Activated B cell treated with CpG ODN at 0.5 μM for 24 hours (primary cell): ENCODE measurements at places on chromosomes 4 and X. TPM values are rescaled to one million over a fixed set of nuclear protein-coding genes. Genes with fewer than 3 reads are reported as not detected.
A peak's percentile ranks its signal among the peaks of the same experiment; 100 is the strongest.

Gene NUDT10
- total RNA-seq: 0.27 and 0.31 TPM in 2 replicates

Gene SRPK3
- not detected in 2 replicates for total RNA-seq

Gene CFAP99
- total RNA-seq: not detected in 2 replicates

Gene DGKK
- not detected in 2 replicates for total RNA-seq

Gene CPE
- not detected in 2 replicates for total RNA-seq

Gene LPAR4
- total RNA-seq: 0.11 TPM in 1 of 2 replicates, not detected in the other

Gene SMARCA5
- 47.3 and 49.8 TPM in 2 replicates for total RNA-seq

Gene AVPR2
- not detected in 2 replicates for total RNA-seq

Gene NCAPG
- 1.1 and 1.5 TPM in 2 replicates for total RNA-seq

- DNase-seq: no peak
- H3K27me3 ChIP-seq: no peaks in the 10 kb centered on the region
- no peaks in the 10 kb centered on the region for H3K36me3 ChIP-seq
- peaks cover 8% of the 10 kb centered on the region for H3K4me1 ChIP-seq
- H3K27ac ChIP-seq: no peak overlapping the region
Observed at GRCh38 chr4:85861064-85861765, 386.3 kb downstream of the ARHGAP24 start.

- DNase-seq: no peak
- no peaks in the 10 kb centered on the region for H3K36me3 ChIP-seq
Observed at GRCh38 chrX:17520016-17520615, 145.1 kb downstream of the NHS start.

DNA sequence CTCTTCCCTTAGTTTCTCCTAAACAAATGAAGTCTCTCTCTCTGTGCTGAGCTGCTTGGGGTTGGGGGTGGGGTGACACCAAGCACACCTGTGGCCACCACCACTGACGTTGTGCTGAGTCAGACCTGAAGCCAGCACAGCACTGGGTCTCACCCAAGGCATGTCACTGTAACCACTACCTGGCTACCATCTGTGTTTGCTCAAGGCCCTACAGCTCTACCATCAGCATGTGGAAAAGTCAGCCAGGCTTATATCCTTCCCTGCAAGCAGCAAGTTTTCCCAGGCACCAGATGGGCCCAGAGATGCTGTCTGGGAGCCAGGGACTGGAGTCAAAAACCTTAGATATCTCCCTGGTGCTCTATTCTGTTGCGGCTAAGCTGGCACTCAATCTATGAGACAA lies 6.9 kb downstream of the CXCL10 start:
- no peaks in the 10 kb centered on the region for H3K27me3 ChIP-seq
- DNase-seq: no peak
- no peak overlapping the region for H3K27ac ChIP-seq

DNA sequence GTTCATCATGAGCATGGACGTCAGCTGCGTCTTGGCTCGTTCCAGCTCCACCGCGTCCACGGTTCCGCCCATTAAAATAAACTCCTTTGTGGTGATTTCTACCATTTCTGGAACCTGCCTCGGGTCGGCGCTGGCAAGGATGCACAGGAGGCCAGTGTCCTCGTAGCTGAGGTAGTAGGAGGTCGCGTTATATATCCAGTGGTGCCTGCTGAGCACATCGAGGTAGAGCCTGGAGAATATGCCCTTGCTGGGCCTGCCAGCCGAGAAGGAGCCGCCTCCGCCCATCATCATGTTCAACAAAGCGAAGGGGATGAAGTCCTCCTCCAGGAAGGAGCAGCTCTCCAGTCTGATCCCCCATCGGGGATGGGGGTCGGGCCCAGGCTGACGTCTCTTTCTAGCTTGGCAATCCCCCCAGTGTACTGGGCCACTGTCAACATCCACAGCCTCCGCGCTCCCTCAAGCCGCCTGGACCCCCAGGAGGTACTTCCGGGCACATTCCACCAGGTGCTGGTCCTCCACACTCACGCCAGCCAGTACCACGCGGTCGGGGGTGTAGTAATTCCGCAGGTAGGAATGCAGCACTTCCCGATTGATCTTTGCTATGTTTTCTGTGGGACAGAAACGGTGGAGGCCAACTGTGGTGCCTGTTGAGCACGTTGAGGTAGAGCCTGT lies 120.9 kb upstream of the GRID2 start:
- no peaks in the 10 kb centered on the region for H3K36me3 ChIP-seq
- H3K27ac ChIP-seq: no peak overlapping the region
- no peaks in the 10 kb centered on the region for H3K27me3 ChIP-seq

DNA sequence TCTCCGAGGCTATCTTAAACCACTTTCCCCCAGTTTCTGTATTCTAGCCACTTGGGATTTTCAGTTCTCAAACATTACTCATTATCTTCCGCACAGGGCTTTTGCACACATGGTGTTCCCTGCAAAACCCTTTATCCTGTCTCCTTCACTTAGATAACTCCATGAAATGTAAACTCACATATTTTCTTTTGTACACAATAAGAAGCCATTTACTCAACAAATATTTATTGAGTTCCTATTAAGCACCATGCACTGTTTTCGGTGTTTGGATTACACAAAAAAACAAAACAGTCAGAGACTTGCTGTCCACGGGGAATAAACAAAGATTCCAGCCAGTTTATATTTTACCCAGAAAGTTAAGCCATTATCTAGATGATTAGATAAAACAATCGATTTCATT lies 42.5 kb upstream of the UNC5C start:
- no peak overlapping the region for H3K27ac ChIP-seq
- no peaks in the 10 kb centered on the region for H3K36me3 ChIP-seq
- no peaks in the 10 kb centered on the region for H3K4me1 ChIP-seq
- no peak overlapping the region for H3K4me3 ChIP-seq

DNA sequence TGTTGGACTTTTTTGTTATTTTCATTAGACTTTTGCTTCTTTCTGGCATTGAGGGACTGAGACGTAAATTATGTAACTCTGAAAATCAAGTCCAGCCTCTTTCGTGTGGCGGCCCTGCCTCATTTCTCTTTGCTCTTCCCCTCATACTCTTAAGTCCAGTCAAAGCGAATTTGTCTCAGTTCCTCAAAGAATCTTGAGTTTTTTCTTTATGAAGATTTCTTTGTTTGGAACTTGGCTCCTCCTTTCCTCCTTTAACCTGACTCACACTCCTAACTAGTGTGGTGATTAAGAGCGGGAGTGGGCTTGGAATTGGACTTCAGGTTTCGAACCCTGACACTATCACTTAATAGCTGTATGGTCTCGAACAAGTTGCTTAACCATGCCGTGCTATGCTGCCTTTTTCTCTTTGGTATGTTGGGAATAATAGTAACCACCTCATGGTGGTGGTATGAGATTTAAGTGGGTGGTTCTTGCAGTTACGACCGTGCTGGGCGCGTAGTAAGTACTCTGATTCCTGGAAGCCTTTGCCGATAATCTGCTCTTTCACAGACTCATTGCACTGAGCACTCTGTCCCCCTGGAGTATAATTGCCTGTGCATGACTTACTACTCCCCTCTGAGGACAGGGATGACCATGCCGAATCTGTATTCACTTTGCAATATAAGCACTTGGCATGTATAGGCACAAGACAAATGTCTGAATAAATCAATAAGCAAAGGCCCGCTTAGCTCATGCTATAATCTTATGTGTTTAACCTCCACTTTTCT lies 19.1 kb downstream of the FNIP2 start:
- no peak for DNase-seq
- H3K27ac ChIP-seq: no peak overlapping the region
- H3K4me1 ChIP-seq: no peaks in the 10 kb centered on the region
- peaks cover 74% of the 10 kb centered on the region for H3K27me3 ChIP-seq
- H3K36me3 ChIP-seq: no peaks in the 10 kb centered on the region

DNA sequence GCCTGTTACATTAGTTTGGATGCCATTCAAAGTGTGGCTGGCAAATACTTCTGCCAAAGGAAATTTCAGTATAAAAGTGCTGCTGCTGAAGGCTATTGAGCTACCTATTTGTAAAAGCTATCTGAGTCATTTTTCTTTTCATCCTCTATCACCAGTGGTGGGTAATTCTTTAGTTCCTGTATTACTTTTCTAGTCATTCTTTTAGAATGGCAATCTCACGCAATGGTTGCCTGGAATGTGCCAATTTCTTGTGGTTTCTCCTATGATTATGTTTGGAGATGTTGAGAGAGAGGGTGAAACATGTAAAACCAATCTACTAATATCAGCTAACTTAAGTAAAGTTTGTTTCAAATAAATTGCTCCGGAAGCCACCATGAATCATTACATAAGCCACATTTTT lies 685.0 kb downstream of the RAPGEF2 start:
- no peak for DNase-seq
- H3K4me3 ChIP-seq: no peak overlapping the region
- no peak overlapping the region for H3K27ac ChIP-seq
- no peaks in the 10 kb centered on the region for H3K27me3 ChIP-seq
- no peaks in the 10 kb centered on the region for H3K36me3 ChIP-seq

GRCh38 chr4:87933337-87933736 lies 42.2 kb upstream of the SPP1 start:
- no peak overlapping the region for H3K27ac ChIP-seq
- H3K27me3 ChIP-seq: peaks cover 8% of the 10 kb centered on the region
- no peaks in the 10 kb centered on the region for H3K36me3 ChIP-seq
- no peak overlapping the region for H3K4me3 ChIP-seq

- peak overlapping the region; percentile 81 for H3K27ac ChIP-seq
- DNase-seq: no peak
- peak overlapping the region; percentile 79 for H3K4me3 ChIP-seq
- peaks cover 31% of the 10 kb centered on the region for H3K4me1 ChIP-seq
- no peaks in the 10 kb centered on the region for H3K36me3 ChIP-seq
- peaks cover 4% of the 10 kb centered on the region for H3K27me3 ChIP-seq
Observed at GRCh38 chr4:80201252-80202151, 4.2 kb downstream of the PRDM8 start.

GRCh38 chrX:42948723-42949657 lies 171.0 kb upstream of the PPP1R2C start:
- peaks cover 2% of the 10 kb centered on the region for H3K36me3 ChIP-seq
- peak overlapping the region; percentile 5 for H3K27ac ChIP-seq
- H3K27me3 ChIP-seq: no peaks in the 10 kb centered on the region
- no peak overlapping the region for H3K4me3 ChIP-seq
- H3K4me1 ChIP-seq: peaks cover 60% of the 10 kb centered on the region
- no peak for DNase-seq

DNA sequence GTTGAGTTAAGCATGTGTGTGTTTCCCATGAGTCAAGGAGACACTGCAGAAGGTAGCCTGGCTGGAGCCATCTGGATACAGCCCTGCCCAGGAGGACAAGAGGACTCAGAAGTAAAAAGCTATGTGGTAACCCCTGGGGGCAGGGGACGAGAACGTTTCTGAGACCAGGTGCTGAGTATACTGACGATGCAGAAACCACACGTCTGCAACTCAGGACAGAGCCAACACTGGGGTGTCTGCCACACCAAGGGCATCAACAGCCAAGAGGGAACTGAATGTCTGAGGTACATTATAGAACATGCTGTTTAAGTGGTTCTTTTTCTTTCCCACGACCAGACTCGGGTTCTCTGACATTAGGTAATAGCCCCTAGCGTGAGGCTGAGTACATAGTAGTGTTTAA lies 94.1 kb upstream of the GPR34 start:
- no peak overlapping the region for H3K27ac ChIP-seq
- no peaks in the 10 kb centered on the region for H3K27me3 ChIP-seq
- H3K4me1 ChIP-seq: peaks cover 29% of the 10 kb centered on the region
- no peak overlapping the region for H3K4me3 ChIP-seq

DNA sequence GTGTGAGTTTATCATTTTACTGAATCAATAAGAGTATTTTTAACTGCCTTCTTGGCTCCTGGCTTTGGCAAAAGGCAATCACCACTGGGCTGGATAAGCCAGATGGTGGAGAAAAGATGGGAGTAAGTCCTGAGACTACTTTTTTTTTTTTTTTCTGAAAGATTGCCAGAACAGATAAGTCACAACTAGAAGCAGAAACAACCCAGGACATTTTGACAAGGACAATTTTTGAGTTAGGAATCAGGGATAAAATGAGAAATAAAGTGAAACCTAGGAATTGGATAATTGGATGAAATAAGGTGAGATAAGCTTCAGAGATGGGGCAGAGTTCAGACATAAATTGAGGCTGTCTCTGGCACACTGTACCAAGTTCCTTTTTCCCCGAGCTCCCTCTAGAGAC lies 471.0 kb downstream of the KLHL13 start:
- no peaks in the 10 kb centered on the region for H3K4me1 ChIP-seq
- no peaks in the 10 kb centered on the region for H3K27me3 ChIP-seq
- H3K27ac ChIP-seq: no peak overlapping the region

- no peak overlapping the region for H3K4me3 ChIP-seq
- no peak for DNase-seq
- peaks cover 17% of the 10 kb centered on the region for H3K4me1 ChIP-seq
- H3K36me3 ChIP-seq: peaks cover 7% of the 10 kb centered on the region
Observed at GRCh38 chr4:6887591-6888371, 21.8 kb upstream of the TBC1D14 start.

- H3K4me1 ChIP-seq: peaks cover 72% of the 10 kb centered on the region
- no peaks in the 10 kb centered on the region for H3K27me3 ChIP-seq
- peaks cover 34% of the 10 kb centered on the region for H3K36me3 ChIP-seq
- H3K27ac ChIP-seq: peak overlapping the region; percentile 99
- H3K4me3 ChIP-seq: peak overlapping the region; percentile 98
Observed at GRCh38 chr4:73257651-73258435, 755 bp downstream of the ANKRD17 start.

GRCh38 chr4:73019462-73020047 lies 50.0 kb downstream of the COX18 start:
- peaks cover 2% of the 10 kb centered on the region for H3K4me1 ChIP-seq
- H3K27ac ChIP-seq: no peak overlapping the region
- H3K4me3 ChIP-seq: no peak overlapping the region
- no peaks in the 10 kb centered on the region for H3K36me3 ChIP-seq
